Uterus (tissue), 4 donors: ENCODE measurements at places on chromosomes 2 and 18. TPM values are rescaled to one million over a fixed set of nuclear protein-coding genes. Genes with fewer than 3 reads are reported as not detected.

DNA sequence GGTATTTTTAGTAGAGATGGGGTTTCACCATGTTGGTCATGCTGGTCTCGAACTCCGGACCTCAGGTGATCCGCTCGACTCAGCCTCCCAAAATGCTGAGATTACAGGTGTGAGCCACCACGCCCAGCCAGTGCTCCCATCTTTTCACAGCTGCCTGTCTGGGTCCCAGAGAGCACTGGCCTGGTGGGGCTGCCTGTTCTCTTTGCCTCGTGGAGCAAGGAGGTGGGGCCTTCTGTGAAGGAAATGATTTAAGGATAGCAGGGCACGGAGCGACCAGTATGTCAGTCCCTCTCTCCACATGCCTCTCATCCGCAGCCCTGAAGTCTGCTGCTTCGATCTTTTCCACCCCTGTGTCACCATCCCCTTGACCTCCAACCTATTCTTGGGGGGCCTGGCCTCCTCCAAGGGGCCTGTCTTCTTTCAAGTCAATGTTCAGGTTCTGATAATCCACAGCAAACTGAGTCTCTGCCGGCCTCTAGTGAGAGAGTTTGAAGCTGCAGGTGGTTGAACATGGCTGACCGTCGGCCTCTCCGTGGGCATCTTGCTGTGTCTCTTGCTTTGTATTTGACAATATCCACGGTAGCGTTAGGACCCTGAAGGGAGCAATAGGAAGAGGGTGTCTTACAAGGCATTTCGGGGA is 28.2 kb upstream of the GIGYF2 start:
- H3K4me3 ChIP-seq = no peak overlapping the region
- H3K27ac ChIP-seq = no peak overlapping the region

DNA sequence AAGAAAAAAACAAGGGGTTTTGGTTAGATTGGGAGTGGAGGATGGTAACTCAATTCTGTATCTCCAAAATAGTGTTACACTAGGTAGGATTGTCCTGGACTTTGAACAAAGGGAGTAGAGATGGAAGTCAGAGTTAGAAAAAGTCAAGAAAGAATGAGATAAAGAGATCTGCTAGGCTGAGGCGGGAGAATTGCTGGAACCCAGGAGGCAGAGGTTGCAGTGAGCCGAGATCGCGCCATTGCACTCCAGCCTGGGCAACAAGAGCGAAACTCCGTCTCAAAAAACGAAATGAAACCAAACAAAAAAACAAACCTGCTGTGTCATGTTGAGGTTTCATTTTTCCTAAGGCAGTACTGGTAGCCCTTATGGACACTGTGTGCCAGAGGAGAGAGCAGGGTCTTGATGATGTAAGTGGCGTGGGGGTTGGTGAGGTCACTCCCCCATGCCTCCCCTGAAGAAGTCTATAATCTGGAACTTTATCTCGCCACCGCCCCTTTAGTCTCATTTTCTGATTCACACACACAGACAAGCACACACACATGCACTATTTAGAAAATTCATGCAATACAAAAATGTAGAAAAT is 10.5 kb downstream of the DRC1 start:
- H3K36me3 ChIP-seq = no peaks in the 10 kb centered on the region
- H3K4me1 ChIP-seq = no peaks in the 10 kb centered on the region
- H3K4me3 ChIP-seq = no peak overlapping the region
- H3K27ac ChIP-seq = no peak overlapping the region
- H3K27me3 ChIP-seq = no peaks in the 10 kb centered on the region

DNA sequence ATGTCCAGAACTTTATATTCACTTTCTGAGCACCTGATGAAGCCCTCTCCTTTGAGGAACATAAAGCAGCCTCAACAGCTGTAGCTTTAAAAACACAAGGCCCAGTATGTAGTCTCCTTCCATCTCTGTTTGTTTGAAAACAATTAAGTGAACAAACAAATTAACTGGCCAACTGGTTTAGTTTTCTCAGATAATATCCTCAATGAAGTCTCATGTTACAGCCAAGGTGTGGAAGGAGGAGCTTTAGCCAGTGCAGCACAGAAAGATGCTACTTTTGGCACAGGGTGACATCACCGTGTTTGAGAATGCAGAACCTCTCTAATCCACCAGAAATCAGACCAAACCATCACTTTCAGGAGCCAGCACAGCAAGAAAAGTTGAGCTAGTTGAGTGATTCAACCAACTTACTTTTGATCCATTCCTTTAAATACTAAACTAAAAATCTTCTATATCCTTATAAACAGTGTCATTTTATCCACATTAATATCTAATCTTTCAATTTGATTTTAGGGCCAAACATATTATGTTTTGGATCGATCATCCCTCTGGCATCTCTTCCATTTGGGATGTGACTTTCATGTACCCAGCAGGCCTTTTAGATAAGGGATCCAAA is 488.7 kb downstream of the ARHGAP15 start:
- H3K27me3 ChIP-seq = no peaks in the 10 kb centered on the region
- H3K27ac ChIP-seq = no peak overlapping the region
- no peaks in the 10 kb centered on the region for H3K36me3 ChIP-seq
- DNase-seq = no peak
- no peak overlapping the region for H3K4me3 ChIP-seq
- H3K4me1 ChIP-seq = no peaks in the 10 kb centered on the region

The MRO gene
- 0.24 TPM for total RNA-seq

The CCT4 gene
- total RNA-seq = 147 TPM

The SCN2A gene
- total RNA-seq = 1.1 TPM
